H1 (cell line): ENCODE measurements at places on chromosomes 5 and 9.

- peak; percentile 56 for DNase-seq
Measured at GRCh38 chr9:128764361-128764760, 7.4 kb downstream of the ZER1 start.

- no peak for DNase-seq
Measured at GRCh38 chr9:91395553-91396471, 27.8 kb downstream of the NFIL3 start.

GRCh38 chr9:107170801-107171200 is 112.3 kb upstream of the RAD23B start:
- no peak for DNase-seq

DNA sequence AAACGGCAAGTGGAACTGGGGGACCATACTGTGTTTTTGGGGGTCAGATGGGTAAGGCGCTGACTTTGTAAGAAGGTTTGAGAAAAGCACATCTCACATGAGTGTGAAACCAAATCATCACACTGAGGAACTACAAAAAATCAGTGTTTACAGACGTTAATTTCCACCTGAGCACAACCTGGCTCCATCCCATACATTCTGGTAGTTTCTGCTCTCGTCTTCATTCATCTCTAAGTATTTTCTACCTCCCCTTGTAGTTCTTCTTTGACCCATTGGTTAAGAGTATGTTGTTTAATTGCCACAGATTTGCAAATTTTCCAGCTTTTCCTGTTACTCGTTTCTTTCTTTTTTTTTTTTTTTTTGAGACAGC is 8.9 kb upstream of the DPP7 start:
- DNase-seq = no peak

GRCh38 chr5:61019642-61020041 is 74.6 kb downstream of the NDUFAF2 start:
- DNase-seq = no peak

DNA sequence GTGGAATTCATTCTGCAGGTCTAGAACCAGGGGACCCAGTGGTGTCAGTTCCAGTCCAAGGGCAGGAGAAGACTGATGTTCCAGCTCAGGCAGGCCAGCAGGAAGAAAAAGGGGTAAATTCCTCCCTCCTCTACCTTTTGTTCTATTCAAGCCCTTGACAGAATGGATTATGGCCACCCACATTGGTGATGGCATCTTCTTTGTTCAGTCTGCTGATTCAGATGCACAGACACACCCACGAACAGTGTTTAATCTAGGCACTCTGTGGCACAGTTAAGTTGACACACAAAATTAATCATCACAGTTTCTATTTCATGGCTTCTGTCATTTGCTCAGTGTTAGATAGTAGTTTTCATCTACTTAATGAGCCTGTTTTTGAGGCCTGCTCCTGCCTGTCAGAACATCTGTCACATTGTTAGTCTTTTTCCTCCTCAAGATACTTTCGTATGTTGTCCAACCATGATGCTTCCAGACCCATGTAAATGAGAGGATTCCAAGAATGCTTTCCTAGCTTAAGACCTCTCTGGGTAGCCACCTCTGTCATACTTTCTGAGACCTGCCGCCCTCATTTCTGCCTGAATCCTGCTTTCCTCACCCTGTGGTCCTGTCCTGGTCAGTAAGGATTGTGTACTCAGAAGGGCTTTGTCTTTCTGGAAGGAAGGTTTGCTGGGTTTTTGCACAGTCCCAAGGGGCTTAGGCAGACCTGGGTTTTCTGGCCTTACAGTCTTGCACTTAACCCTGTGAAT is 72.5 kb downstream of the SPIN1 start:
- no peak for DNase-seq
